ENCODE measurements at places on chromosomes 2 and 18. TPM values are rescaled to one million over a fixed set of nuclear protein-coding genes. Genes with fewer than 3 reads are reported as not detected.

C2orf78 gene
- total RNA-seq: not detected

DNA sequence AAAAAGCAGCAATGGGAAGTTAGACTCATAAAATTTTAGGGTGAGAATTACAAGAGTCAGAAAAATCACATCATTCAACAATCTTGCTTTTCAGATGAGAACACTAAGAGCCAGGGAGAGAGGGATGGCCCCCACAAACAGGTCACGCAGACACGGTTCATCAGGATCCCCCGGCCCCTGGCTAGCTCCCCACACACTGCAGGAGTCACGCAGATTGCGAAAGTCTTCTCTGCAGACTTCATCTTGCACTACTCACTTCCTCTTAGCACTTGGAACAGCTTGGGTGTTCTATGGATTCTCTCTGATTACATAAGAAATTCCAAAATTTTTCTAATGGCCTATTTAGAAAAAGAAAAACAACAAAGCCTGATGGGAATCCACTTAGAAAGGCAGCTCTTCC, 21.6 kb upstream of the SULT1C2 start:
- no peak for DNase-seq

GRCh38 chr2:70751881-70752280, 16.1 kb downstream of the ADD2 start:
- no peak for DNase-seq

GRCh38 chr2:71332435-71332796, 834 bp downstream of the ZNF638 start:
- DNase-seq: no peak

GRCh38 chr2:223549215-223549614, 52.9 kb downstream of the SCG2 start:
- no peak for DNase-seq

NAPG gene
- 92.8 TPM for total RNA-seq

RGPD3 gene
- total RNA-seq: 1.6 TPM

LYG2 gene
- total RNA-seq: not detected

DNA sequence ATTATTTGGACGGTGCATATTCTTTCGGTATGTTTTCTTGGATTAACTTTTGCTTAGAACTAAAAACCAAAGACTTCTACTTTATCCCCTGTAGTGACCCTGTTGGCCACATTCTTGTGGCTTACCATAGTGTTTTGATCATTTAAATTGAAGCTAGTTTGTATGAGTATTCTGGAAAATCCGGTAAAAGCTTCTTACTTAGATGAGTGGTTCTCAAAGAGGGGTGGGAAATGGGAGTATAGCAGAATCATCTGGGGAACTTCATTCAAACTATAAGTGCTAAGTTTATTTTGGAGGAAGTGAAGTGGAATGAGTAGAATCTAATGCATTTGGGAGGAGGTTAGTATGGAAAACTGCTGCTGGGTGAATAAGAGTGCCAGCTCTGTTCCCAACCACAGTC, 3.8 kb downstream of the PPP1CB start:
- no peak for DNase-seq

SP100 gene
- 15.5 TPM for total RNA-seq

GNLY gene
- 9.4 TPM for total RNA-seq

- DNase-seq: no peak
Observed at GRCh38 chr2:102005989-102006885, 14.5 kb downstream of the IL1R2 start.

- DNase-seq: no peak
Observed at GRCh38 chr2:136373029-136373428, 255.1 kb upstream of the CXCR4 start.

- no peak for DNase-seq
Observed at GRCh38 chr2:208093128-208093527, 31.2 kb downstream of the CRYGD start.

GRCh38 chr2:16507655-16508489, 157.8 kb downstream of the CYRIA start:
- DNase-seq: peak; percentile 32

- DNase-seq: no peak
Observed at GRCh38 chr2:67079729-67080128, 317.4 kb upstream of the ETAA1 start.

TSPYL6 gene
- 0.20 TPM for total RNA-seq
